ENCODE measurements at places on chromosomes 1 and 21.

- DNase-seq: no peak
Observed at GRCh38 chr21:43308101-43308814, 118.7 kb downstream of the SIK1 start.

- DNase-seq: no peak
Observed at GRCh38 chr21:34580181-34580700, 34.7 kb downstream of the RCAN1 start.

DNA sequence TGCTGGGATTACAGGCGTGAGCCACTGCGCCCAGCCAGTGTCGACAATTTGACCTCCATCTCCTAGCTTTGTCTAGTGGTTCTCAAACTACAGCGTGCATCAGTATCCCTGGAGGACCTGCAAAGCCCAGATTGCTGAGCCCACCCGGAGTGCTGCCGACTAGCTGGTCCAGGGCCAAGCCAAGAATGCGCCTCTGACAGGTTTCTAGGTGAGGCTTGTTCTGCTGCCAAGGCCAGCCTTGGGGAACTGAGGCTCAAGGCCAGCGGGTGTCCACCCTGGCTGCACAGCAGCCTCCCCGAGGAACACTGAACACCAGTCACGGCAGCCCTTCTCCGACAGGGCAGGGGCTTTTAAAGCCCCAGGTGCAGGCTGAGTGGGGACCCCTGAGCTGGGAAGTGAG is 9.8 kb upstream of the PTTG1IP start:
- DNase-seq: no peak

GRCh38 chr21:37869661-37870060 is 46.6 kb downstream of the KCNJ6 start:
- no peak for DNase-seq

DNA sequence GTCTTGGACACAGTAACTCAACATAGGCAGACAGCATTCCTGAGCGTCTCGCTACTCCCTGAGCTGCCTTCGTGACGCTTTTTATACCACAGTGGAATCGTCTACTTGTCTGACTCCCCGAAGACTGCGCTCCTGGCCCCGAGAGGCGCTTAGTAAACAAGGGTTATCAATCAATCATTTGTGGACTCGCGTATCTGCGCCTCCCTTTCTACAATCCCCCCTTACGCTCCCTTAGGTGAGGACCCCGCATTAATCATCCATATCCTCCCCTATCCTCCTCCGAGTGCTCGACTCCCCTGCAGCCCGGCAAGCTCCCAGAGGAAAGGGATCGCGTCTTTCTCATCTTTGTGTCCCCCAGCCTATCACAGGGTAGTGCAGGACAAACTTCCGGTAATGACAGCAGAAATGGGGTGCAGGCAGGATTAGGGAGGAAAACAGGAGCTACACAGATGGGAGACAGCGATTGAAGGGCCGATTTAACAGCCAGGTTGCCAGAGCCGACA is 522 bp downstream of the TMEM59 start:
- DNase-seq: no peak

DNA sequence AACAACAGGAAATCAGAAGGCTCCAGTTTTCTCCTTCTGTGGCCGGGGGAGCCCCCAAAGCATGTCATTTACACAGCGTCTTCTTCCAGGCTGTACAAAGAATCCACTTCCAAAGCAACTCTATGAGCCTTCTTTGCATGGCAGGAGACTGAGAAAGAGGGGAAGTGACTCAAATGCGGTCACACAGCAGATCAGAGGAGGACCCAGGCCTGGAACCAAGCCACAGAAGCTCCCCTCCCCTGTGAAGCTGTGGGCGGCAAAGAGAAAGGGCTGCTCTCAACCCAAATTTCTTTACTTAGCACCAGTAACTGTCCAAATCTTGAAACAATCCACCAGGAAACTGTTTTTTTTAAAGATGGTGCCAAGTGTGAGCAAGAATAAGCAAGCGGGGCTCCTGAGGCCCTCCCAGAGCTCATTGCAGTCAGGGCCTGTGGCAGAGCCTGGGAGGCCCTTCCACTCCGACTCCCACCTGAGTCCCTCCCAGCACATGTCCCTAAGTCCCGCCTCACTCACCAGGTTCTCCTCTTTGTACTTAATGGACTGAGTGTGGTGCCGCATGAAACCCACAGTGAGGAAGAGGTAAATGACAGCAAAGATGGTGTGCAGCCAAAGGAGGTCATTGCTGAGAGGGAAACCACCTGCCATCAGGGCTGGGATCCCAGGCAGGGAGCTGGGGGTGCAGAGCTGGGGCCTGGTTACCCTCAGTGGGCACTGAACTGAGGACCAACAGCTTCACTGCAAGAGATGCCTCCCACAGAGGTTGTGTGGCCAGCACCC is 15.9 kb downstream of the TMEM63A start:
- no peak for DNase-seq

GRCh38 chr1:28144203-28145135 is 32.0 kb downstream of the PTAFR start:
- DNase-seq: no peak

DNA sequence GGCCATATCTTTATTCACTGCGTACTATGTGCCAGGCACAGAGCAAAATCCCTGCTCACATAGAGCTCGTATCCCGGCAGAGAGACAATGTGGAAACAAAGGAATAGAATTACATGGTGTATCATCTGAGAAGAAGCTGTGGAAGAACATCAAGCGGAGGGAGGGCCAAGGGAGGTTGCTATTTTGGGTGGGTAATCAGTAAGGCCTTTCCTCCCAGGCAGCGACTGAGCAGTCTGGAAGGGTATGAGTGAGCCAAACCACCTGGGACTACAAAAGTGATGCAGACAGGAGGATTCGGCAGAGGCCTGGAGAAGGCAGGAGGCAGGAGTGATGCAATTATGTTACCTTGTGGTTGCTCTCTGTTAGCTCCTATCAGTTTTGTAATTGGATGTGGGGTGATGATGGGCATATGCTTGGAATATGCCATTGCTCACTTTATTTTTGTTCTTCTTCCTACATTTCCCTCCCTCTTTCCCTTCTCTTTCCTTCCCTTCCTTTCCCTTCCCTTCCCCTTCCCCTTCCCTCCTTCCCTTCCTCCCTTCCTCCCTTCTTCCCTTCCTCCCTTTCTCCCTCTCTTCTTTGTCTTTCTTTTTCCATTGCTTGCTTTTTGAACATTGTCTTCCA is 172.9 kb downstream of the DISC1 start:
- no peak for DNase-seq

DNA sequence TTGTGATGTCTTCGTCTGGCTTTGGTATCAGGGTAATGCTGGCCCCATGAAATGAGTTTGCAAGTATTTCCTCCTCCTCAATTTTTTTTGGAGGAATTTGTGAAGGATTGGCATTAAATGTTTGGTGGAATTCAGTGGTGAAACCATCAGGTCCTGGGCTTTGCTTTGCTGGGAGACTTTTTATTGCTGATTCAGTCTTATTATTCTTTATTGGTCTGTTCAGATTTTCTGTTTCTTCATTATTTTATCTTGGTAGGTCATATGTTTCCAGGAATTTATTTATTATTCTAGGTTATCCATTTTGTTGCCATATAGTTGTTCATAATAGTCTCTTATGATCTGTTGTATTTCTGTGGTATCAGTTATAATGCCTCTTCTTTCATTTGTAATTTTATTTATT is 126.7 kb downstream of the RABGAP1L start:
- DNase-seq: no peak

- no peak for DNase-seq
Observed at GRCh38 chr21:34696121-34696520, 27.3 kb downstream of the CLIC6 start.

- DNase-seq: no peak
Observed at GRCh38 chr21:37436174-37436573, 69.6 kb downstream of the DYRK1A start.

DNA sequence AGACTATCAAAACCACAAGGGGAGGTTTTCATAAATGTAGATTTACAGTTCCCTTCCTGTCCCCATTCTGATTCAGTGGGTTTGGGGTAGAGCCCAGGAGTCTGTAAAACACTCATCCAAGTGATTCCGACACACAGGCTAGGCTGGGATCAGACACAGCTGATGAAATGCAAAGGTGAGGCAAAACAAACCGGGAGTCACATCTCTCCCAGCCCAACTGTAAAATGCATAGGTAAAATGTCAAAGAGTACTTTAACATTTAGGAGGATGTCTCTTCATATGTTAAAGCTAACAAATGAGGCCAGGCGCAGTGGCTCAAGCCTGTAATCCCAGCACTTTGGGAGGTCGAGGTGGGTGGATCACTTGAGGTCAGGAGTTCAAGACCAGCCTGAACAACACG is 45.0 kb downstream of the ZNF281 start:
- DNase-seq: no peak

DNA sequence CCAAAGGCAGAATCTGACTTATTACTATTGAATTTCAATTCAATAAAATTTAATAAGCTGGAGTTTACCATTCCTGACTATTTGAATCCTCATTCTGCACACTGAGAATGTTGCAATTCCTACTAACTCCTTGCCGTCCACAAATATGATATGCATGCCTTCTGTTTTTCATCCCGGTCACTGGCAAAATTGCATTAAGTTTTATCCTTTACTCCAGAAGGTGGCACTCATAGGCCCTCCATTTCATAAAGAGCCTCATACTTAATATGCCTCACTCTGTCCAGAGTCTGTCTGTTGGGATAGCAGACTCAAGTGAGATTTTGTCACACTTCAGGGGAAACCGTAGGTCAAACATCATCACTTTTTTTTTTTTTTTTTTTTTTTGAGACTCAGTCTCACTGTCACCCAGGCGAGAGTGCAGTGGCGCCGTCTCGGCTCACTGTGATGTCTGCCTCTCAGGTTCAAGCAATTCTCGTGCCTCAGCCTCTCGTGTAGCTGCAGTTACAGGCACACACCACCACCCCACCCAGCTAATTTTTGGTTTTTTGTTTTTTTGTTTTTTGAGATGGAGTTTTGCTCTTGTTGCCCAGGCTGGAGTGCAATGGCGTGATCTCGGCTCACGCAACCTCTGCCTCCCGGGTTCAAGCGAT is 27.3 kb downstream of the F11R start:
- no peak for DNase-seq

DNA sequence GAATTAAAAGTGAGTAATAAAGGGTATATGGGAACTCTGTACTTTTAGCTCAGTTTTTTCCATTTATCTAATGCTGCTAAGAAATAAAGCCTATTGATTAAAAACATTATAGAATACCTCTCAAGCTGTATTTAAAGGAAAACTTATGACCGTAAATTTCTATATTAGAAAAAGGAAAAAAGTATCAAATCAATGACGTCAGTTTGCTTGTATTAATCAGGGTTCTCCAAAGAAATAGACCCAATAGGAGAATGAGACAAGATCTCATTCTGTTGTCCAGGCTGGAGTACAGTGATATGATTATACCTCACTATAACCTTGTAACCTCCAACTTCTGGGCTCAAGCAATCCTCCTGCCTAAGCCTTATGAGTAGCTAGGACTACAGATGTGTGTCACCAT is 15.4 kb upstream of the LRIF1 start:
- no peak for DNase-seq

- DNase-seq: peak; percentile 30
Observed at GRCh38 chr1:2127187-2128145, 67.1 kb downstream of the FAAP20 start.

- no peak for DNase-seq
Observed at GRCh38 chr1:59081181-59081580, 215.7 kb upstream of the FGGY start.

GRCh38 chr1:76901158-76901767 is 34.0 kb downstream of the ST6GALNAC5 start:
- no peak for DNase-seq

GRCh38 chr1:24149866-24150233 is 6.9 kb upstream of the IL22RA1 start:
- peak; percentile 57 for DNase-seq

- no peak for DNase-seq
Observed at GRCh38 chr1:11188381-11188780, 774 bp upstream of the ANGPTL7 start.

DNA sequence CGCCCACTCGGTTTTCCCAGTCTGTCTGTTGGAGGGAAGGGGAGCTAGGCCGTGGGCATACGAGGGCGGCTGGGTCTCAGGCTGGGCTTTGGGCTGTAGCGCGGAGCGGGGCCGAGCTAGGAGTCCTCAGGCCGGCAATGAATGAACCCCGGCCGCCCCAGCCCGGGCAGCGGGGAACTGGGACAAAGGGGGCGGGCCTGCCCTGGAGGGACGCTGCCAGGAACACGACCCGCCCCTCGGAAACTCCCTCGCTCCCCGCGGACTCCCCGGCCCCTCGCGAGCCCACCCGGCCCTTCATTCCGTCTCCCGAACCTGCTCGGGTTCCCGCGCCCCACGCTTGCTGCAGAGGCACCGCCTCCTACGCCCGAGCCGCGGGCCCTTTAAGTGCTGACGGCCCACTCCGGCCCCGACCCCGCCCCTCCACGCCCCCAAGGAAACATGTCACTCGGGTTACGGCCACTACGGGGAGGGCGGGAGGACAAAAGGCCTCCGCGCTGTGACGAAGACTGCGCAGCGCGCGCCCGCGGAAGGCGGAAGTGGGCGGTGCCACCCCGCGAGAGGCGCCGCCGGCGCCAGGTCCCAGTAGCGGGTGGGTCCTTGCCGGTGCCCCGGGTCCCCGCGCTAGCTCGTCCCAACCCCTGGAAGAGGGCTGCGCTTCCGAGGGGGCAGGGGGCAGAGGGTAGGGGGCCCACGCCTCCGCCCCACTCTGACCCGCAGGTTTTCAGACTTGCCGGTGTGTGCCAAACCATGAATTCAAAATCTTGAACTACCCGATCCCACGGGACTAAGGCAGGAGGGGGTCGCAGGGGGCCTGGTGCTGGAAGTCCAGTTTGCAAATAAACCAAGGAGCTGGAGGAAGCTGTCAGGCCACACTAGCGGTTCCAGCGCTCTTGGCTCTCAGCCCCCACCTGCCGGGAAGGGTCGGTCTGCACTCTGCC is at the start of gene GALE:
GALE (minus strand) TSS at position 355 of the 938 bp plus-strand sequence. CDS start 1,747 bp downstream, outside the sequence.
- DNase-seq: peak; percentile 35

DNA sequence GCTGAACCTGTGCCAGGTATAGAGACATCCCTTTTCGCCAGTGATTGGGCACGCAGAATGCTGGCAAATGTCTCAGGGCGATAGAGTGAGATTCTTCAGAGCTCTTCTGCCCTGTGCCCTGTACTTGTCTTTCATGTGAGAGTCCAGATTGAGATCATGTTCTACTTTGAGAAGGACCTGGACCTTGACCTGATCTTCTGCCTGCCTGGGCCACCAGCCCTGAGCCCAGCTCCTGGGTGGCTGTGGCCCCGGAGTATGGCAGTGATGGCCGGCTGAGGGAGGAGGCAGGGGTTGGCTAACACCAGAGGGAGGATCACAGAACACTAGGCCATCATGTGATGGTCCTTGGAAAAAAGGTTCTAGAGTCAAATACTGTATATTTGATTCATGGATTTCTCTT is 13.8 kb downstream of the STRIP1 start:
- DNase-seq: no peak

DNA sequence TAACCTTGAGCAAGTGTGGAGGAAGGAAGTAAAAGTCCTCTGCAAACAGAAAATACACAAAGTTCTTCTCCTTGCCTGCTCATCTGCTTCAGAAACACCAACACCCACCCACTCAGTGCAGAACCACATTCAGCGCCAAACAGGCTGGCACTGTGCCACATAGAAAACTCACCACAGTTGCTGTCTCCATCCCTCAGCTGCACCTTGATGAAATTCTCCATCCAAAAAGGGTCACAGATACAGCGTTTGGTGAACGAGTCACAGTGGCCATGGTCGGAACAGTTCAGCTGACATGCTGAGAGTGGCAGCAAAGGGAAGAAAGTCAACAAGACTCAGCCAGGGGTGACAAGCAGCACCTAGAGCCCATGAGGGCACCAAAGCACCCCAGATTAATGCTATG is 114.5 kb downstream of the KIAA0319L start:
- peak; percentile 16 for DNase-seq

Measured in caudate nucleus (tissue), 63 donors.